Activated T-cell treated with anti-CD3 and anti-CD28 coated beads, Interleukin-2, amount 50 U/mL, for 24 hours (primary cell): ENCODE measurements at places on chromosomes 6 and 20.

DNA sequence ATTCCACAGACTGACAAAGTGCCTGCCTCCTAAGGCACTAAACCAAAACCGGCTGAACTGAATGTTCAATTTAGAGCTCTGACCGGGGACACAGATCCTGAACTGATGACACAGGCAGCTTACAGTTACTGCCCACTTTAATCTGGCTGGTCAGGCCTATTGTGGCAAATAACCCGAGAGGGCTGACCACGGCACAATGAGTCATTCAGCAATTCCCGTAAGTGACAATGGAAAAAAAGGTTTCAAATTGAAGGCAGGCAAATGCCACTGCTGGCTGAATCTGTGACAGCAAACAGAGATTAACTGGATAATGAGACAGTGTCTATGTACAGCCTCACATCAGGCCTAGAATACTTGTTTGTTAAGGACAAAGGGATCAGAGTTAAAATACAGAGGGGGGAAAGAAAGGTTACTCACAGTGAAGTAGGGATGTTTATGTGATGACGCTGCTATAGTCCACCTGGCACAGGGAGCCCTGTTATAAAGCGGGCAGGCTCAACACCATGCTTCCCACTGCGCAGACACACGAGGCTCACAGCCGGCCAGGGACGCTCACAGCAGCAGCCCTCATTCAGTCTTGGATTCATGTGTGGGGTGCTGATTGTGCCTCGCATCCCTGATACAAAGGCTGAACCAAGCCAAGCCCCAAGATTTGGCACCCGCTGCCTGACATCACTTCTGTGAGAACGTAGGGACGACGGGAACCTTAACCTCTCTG lies 54.4 kb downstream of the RTN4IP1 start:
- H3K27ac ChIP-seq, result peak overlapping the region; percentile 53
- DNase-seq, result no peak
- no peaks in the 10 kb centered on the region for H3K27me3 ChIP-seq

DNA sequence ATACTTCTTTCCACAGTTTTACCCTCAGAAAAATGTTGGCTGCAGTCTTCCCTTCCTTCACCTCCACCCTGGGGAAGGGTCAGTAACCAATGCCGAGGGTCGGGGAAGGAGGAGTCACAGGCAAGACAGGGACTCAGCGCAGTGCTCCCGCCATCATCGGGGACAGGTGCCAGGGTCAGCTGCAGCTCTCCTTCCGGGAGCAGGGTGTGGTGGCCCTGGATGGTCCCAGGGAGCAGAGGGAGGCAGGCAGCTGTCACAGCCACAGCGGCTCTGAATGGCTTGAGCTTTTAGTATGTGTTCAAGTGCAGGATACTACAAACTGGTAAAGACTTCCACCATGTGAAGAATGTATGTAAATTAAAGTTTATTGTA lies 26.0 kb upstream of the PI16 start:
- H3K27me3 ChIP-seq, result no peaks in the 10 kb centered on the region
- H3K4me3 ChIP-seq, result no peak overlapping the region
- no peak overlapping the region for H3K27ac ChIP-seq
- peaks cover 32% of the 10 kb centered on the region for H3K36me3 ChIP-seq
- H3K4me1 ChIP-seq, result peaks cover 23% of the 10 kb centered on the region
- DNase-seq, result no peak

GRCh38 chr6:72721346-72721745 lies 99.5 kb downstream of the KCNQ5 start:
- no peak overlapping the region for H3K27ac ChIP-seq
- no peak overlapping the region for H3K4me3 ChIP-seq
- H3K4me1 ChIP-seq, result peaks cover 3% of the 10 kb centered on the region
- peaks cover 4% of the 10 kb centered on the region for H3K36me3 ChIP-seq

- no peaks in the 10 kb centered on the region for H3K27me3 ChIP-seq
- peaks cover 2% of the 10 kb centered on the region for H3K4me1 ChIP-seq
- DNase-seq, result no peak
- no peak overlapping the region for H3K4me3 ChIP-seq
Measured at GRCh38 chr6:70849348-70850069, 107.4 kb downstream of the B3GAT2 start.

- peaks cover 65% of the 10 kb centered on the region for H3K4me1 ChIP-seq
- peak overlapping the region; percentile 93 for H3K27ac ChIP-seq
- H3K27me3 ChIP-seq, result no peaks in the 10 kb centered on the region
- H3K36me3 ChIP-seq, result peaks cover 59% of the 10 kb centered on the region
Measured at GRCh38 chr6:42569102-42570028, 5.5 kb downstream of the UBR2 start.

- no peaks in the 10 kb centered on the region for H3K36me3 ChIP-seq
- H3K27me3 ChIP-seq, result peaks cover 7% of the 10 kb centered on the region
- H3K4me1 ChIP-seq, result peaks cover 4% of the 10 kb centered on the region
- DNase-seq, result no peak
- H3K4me3 ChIP-seq, result no peak overlapping the region
Measured at GRCh38 chr6:7469696-7470095, 71.8 kb upstream of the DSP start.

DNA sequence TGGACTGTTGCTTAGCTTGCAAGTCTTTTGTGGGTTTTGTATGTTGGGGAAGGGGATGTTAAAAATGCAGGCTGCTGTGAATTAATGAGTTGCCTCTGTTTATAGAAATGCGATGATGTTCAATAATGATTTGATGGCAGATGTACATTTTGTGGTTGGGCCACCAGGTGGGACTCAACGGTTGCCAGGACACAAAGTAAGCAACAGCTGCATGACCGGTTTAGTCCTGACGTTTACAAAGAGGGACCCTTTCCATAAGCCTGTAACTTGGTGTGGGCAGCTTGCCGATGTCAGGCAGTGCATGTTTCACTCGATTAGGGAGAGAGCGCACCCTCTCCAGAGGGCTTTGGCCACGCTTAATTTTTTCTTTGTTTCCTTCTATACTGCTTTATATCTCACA lies 1.3 kb downstream of the BTBD3 start:
- peaks cover 8% of the 10 kb centered on the region for H3K36me3 ChIP-seq
- no peak for DNase-seq
- H3K4me3 ChIP-seq, result no peak overlapping the region
- peaks cover 10% of the 10 kb centered on the region for H3K4me1 ChIP-seq
- H3K27ac ChIP-seq, result no peak overlapping the region

DNA sequence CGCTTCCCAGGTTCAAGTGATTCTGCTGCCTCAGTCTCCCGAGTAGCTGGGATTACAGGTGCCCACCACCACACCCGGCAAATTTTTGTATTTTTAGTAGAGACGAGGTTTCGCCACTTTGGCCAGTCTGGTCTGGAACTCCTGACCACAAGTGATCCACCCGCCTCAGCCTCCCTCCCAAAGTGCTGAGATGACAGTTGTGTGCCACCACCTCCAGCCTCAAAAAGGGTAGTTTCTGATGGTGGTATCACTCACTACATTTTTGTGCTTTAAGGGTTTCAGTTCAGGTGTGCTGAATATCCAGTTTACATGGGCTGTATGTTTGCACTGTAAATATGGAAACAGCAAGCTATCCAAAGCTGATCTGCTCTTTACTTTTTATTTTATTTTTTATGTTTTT lies 12.1 kb upstream of the ADGRG6 start:
- no peak overlapping the region for H3K4me3 ChIP-seq
- no peak for DNase-seq
- H3K4me1 ChIP-seq, result no peaks in the 10 kb centered on the region
- no peaks in the 10 kb centered on the region for H3K27me3 ChIP-seq
- no peaks in the 10 kb centered on the region for H3K36me3 ChIP-seq
- H3K27ac ChIP-seq, result no peak overlapping the region

- H3K27ac ChIP-seq, result peak overlapping the region; percentile 20
- peaks cover 5% of the 10 kb centered on the region for H3K4me1 ChIP-seq
- no peak for DNase-seq
Measured at GRCh38 chr20:38067717-38068365, 34.3 kb downstream of the RPRD1B start.

DNA sequence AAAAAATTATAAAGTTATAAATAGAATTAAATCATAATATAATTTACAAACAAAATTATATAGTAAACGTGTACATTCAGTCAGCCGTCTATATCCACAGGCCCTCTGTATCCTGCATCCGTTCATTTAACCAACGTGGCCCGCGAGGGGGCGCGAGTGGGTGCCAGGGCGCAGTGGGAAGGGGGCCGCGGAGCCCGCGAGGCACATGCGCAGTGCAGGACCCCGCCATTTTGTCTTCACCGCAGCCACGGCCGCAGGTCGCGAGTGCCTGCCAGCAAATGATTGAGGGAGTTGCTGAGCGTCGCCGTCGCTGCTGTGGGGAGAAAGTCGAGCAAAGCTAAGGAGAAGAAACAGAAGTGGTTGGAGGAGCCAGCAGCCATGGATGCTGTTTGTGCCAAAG lies 53.4 kb upstream of the ECI2 start:
- peaks cover 18% of the 10 kb centered on the region for H3K4me1 ChIP-seq
- H3K27ac ChIP-seq, result no peak overlapping the region
- no peak for DNase-seq
- peaks cover 23% of the 10 kb centered on the region for H3K27me3 ChIP-seq
- H3K4me3 ChIP-seq, result no peak overlapping the region

DNA sequence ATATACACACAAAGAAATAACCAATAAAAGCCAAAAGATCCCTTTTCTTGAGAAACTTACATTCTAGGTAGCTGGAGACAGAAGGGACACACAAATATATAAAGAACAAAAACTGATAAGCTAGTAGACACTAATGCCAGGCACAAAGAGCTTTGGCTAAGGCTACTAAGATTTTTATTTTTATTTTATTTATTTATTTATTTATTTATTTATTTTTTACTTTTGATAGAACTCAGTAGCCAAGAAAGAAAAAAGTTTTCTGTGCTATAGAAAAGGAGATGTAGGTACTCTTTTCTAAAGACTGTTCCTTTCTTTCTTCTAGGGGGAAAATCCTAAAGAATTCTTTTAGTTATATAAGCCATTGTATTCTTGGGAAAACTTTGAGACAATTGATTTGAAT lies 34.1 kb downstream of the THEMIS start:
- H3K36me3 ChIP-seq, result peaks cover 28% of the 10 kb centered on the region
- no peak for DNase-seq
- H3K27me3 ChIP-seq, result no peaks in the 10 kb centered on the region
- peak overlapping the region; percentile 79 for H3K27ac ChIP-seq
- H3K4me3 ChIP-seq, result peak overlapping the region; percentile 56
- peaks cover 78% of the 10 kb centered on the region for H3K4me1 ChIP-seq

DNA sequence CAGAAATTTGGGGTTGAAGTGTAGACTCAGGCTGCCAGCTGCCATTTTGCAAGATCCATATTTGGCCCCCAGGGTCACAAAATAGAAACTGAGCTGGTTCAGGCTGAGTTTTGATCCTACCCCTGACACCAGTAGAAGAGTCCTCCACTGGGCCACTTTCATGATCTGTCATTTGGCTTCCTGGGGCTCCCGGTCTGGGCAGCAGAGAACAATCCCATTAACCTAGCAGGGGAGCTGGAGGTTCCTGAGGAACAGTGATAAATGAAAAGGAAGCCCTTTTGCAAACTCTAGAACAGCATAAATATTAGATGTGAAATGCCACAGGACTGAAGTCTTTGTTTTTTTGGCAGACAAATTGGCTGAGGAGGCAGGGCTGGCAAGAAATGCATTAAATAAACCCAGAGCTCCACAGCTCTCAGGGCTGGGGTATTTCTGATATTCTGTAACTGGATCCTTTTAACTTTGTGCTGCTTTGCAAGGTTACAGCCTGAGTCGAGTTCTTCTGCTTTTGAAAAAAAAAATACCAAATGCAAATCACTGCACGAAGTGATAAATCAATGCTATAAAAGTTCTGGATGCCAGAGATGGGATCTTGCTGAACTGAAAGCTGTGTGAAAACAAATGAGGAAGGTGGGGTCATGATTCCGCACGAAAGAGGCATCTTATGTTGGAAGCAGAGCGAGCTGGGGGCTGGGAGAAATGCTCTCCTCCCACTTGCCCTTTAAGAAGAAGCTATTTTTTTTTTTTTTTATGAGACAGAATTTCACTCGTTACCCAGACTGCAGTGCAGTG lies 64.4 kb downstream of the SULF2 start:
- no peak for DNase-seq
- H3K36me3 ChIP-seq, result no peaks in the 10 kb centered on the region
- peaks cover 11% of the 10 kb centered on the region for H3K4me1 ChIP-seq
- H3K4me3 ChIP-seq, result no peak overlapping the region
- H3K27me3 ChIP-seq, result no peaks in the 10 kb centered on the region

GRCh38 chr6:43054206-43054943 lies 724 bp upstream of the CUL7 start:
- peak overlapping the region; percentile 96 for H3K4me3 ChIP-seq
- H3K36me3 ChIP-seq, result peaks cover 86% of the 10 kb centered on the region
- H3K4me1 ChIP-seq, result peaks cover 53% of the 10 kb centered on the region
- peak overlapping the region; percentile 96 for H3K27ac ChIP-seq

DNA sequence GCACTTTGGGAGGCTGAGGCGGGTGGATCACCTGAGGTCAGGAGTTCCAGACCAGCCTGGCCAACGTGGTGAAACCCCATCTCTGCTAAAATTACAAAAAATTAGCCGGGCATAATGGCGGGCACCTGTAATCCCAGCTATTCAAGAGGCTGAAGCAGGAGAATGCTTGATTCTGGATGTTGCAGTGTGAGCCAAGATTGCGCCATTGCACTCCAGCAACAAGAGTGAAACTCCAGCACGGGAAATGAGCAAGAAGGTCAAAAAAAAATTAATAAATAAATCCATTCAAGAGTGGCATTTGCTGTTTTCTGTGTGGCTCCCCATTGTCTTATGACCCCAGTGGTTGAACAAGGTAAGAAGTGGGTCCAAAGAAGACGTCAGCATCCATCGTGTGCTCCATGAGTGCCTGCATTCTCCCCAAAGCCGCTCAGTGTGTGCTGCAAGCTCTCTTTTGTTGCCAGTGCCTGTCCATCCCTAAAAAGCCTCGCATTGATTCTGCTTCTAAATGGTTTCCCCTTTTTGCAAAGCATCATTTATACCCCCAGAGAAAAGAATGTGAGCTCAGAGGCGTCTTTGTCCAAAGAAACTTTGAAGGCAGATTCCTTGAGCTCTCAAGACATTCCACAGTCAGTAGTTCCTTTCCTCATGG lies 38.8 kb upstream of the MAP3K4 start:
- no peak overlapping the region for H3K4me3 ChIP-seq
- H3K36me3 ChIP-seq, result no peaks in the 10 kb centered on the region
- H3K27ac ChIP-seq, result no peak overlapping the region
- H3K4me1 ChIP-seq, result no peaks in the 10 kb centered on the region

- no peak overlapping the region for H3K27ac ChIP-seq
- H3K4me3 ChIP-seq, result no peak overlapping the region
- H3K4me1 ChIP-seq, result peaks cover 6% of the 10 kb centered on the region
- no peak for DNase-seq
- no peaks in the 10 kb centered on the region for H3K36me3 ChIP-seq
- H3K27me3 ChIP-seq, result peaks cover 34% of the 10 kb centered on the region
Measured at GRCh38 chr20:20331817-20332216, 36.1 kb upstream of the INSM1 start.
